ENCODE measurements at places on chromosomes 7 and 10.

- peaks cover 26% of the 10 kb centered on the region for H3K27me3 ChIP-seq
- no peak for DNase-seq
- no peaks in the 10 kb centered on the region for H3K36me3 ChIP-seq
- no peaks in the 10 kb centered on the region for H3K4me1 ChIP-seq
- no peak overlapping the region for H3K27ac ChIP-seq
These were observed 48.5 kb upstream of the ABLIM1 start for GRCh38 chr10:114706458-114707055.

GRCh38 chr7:129801882-129802281, 150.9 kb downstream of the UBE2H start:
- H3K4me1 ChIP-seq = no peaks in the 10 kb centered on the region
- no peaks in the 10 kb centered on the region for H3K36me3 ChIP-seq
- no peak overlapping the region for H3K27ac ChIP-seq

- peaks cover 17% of the 10 kb centered on the region for H3K27me3 ChIP-seq
- no peak overlapping the region for H3K4me3 ChIP-seq
- H3K36me3 ChIP-seq = no peaks in the 10 kb centered on the region
These were observed 5.3 kb upstream of the MAGI2 start for GRCh38 chr7:79458796-79459195.

- H3K36me3 ChIP-seq = no peaks in the 10 kb centered on the region
- H3K4me3 ChIP-seq = no peak overlapping the region
- no peak for DNase-seq
- no peaks in the 10 kb centered on the region for H3K27me3 ChIP-seq
- peaks cover 2% of the 10 kb centered on the region for H3K4me1 ChIP-seq
- no peak overlapping the region for H3K27ac ChIP-seq
These were observed 260.1 kb downstream of the CCDC3 start for GRCh38 chr10:12741360-12741804.
